ENCODE measurements at places on chromosomes 1 and 21.
A peak's percentile ranks its signal among the peaks of the same experiment; 100 is the strongest.

DNA sequence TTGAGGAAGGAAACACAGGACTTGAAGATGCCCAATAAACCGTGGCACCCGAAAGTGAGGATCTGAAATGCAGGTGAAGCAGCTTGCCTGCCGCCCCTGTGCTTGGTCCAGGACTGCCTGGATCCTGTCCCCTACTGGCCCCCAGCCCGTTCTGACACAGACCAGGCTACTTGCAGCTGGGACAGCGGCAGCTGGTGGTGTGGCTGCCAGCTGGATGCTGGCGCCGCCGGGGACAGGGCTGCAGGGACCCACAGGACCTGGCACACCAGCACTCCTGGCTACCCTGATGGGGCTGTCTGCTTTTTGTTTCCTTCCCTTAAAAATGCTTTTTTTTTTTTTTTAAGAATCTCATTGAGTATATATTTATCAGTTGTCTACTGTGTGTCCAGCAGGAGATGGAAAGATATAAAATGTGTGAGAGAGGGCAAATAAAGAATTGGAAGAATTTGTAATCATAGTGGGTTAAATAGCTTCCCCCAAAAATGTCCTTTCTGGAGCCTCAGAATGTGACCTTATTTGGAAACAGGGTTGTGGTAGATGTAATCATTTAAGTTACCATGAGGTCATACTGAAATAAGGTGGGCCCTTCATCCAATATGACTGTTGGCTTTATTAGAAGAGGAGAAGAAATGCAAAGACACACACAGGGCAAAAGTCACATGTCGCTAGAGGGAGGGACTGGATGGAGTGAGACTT, 165.6 kb downstream of the DSCAM start:
- DNase-seq = no peak

GRCh38 chr21:40118527-40118926, 251.3 kb downstream of the PCP4 start:
- DNase-seq = no peak

DNA sequence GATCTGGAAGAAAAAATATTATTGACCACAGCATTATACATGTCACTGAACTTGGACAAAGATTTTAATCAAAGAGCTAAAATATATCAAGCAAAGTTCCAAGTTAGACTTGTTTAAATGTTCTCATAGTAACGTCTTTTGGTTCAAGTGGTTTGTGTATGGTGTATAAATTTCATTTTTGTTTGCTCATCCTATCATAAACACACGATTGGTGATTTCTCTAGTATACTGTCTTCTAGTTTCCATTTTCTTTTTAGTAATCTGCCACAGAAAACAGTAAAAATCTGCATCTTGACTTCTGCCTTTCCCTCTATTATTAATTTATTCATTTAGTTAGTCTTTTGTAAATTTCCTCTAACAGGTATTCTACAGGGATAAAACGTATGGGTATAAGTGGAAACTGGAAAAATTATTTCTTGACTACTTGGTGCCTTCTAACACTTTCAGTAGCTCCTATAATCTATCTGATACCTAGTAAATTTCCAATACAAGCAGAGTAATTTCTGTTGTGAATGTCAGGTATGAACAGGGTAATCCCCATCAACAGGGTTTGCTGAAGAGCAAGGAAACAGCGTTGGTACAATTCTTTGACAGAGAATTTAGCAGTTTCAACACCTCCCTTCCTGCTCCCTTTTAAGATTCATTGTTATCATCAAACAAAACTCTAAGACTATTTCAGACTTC, 268.0 kb downstream of the PTPRC start:
- no peak for DNase-seq

DNA sequence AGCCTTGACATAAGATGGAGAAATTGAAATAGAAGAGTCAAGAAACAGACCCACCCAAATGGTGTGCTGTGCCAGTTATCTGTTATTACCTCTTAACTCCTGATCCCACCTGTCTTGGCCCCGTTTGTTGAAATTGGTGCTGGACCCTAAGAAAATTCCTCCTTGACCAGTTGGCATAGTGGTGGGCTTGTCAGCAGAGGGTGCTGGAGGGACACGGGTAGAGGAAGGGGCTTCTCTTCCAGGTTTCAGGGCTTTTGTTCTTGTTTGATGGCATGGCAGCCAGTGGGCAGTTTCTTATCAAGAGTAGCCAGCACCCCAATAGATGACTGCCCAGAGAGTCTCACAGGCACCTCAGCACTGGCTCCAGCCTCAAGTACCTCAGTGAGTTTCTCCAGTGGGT, 51.6 kb downstream of the PCBP3 start:
- no peak for DNase-seq

GRCh38 chr21:37259426-37259825, 7.7 kb downstream of the VPS26C start:
- no peak for DNase-seq

DNA sequence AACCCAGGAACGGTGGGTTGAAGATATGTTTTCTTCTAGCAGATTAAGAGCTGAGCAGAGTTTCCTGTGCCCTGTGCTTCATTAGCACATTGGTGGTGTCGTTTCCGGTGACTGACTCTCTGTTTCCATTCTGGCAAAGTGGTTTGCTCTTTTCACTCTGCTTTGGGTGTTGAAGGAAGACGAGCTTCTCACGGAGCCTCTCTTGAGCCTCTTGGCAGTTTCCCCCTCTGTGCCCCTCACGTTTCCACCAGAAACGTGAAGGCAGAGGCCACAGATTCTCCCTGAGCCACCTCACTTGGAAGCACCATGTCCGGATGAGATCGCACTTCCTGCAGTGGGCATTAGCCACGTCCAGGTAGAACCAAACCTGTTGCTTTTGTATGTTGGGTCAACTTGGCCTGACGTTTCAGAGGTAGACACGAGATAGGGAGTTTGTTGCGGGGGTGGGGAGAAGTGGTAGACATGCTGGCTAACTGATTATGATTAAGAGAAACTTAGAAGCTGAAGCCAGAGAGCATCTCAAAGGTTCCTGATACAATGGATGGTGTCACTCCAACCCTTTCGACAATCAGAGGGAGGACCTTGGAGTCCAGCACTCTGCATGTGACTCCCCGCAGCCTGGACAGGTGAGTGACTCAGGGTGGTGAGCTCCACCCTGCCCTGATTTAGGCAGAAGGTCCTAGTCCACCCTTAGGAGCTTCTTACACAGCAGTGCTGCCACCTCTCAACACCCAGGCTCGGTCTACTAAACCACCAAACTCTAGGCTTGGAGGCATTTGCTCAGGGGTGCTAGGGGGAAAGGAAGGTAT, at the start of gene LAX1:
LAX1 (plus strand) TSS at position 155 of the 809 bp plus-strand sequence; CDS start at position 538, 383 bp downstream.
- DNase-seq = no peak

DNA sequence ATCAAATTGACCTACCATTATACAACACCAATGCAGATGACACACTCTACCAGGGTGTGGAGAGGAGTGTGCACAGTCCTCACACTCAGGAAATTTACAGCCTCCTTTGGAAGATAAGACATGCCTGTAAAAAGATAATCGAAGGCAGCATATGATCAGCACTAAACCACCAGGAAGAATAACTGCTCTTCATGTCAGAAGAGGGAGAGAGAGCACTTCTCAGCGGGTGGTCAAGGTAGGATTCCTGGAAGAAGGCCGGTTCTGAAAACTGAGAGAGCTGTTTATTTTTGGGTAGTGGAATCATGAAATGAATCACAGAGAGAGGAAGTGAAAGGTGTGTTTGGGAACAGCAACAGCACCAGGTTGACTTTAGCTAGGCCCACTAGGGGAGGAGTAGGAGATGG, 14.0 kb upstream of the ZNF697 start:
- DNase-seq = no peak

GRCh38 chr1:167689567-167689920, 32.2 kb upstream of the MPZL1 start:
- no peak for DNase-seq

- DNase-seq = no peak
Observed at GRCh38 chr21:43654806-43655489, 4.3 kb downstream of the HSF2BP start.

- DNase-seq = no peak
Observed at GRCh38 chr21:26195708-26196107, 25.1 kb upstream of the APP start.

DNA sequence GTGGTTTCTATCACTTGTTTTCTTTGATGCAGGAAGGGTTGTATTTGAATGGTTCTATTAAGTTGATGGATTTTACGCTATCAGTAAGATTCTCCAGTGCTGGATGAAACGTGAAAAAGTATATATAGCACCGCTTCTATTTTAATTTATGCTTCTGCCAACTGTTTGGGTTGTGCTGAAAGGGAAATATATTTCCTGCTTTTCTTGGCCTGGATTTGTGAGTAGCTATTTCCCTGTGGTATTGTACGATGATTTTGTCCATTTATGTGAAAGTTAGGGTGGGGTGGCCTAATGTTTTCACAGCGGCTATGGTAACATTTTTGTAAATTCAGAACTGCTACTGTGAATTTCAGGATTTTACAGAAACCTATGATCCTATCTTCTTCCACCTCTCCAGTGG, 322 bp downstream of the C1orf162 start:
- no peak for DNase-seq

GRCh38 chr21:36203603-36203889, 46.9 kb downstream of the DOP1B start:
- DNase-seq = no peak

DNA sequence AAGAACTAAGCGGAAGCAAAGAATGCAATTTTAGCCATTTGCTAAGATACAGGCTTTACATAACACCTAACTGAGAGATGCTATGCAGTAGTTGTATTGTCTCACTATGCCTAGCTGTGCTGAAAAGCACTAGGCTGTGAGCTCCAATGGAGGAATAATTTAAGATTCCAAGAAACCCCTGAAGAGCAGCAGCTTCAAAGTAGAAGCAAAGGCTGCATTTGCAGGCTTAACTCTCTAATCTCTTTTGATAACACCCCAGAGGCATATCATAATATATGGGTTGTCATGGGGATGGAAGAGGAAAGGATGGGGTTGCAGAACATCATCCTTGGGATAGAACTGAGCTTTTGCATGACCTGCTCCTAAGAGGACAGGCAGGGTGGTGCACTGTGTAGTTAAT, 102.0 kb downstream of the ERG start:
- DNase-seq = no peak

- DNase-seq = no peak
Observed at GRCh38 chr21:17257784-17258183, 255.1 kb upstream of the CXADR start.

GRCh38 chr1:27237112-27237511, 2.7 kb downstream of the WDTC1 start:
- no peak for DNase-seq

DNA sequence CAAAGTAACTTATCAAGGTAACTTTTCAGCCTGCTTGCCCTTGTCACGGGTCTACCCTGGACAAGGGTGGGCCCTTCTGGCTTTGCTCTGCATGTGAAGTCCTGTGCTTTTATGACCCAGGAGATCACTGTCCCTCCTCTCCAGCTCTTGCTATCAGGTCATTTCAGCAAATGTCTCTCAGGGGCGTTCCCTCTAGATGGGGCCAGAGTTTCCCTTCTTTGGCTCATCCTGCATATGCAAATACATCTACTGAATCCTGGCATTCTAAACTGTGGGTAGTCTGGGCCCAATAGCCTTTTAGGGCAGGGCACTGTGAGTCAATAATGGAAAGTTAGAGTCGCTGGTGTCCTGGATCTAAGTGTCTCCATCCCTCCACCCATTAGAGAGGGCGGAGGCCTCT, 366.9 kb upstream of the USP24 start:
- no peak for DNase-seq

- no peak for DNase-seq
Observed at GRCh38 chr1:65467536-65467935, 47.1 kb downstream of the LEPR start.

DNA sequence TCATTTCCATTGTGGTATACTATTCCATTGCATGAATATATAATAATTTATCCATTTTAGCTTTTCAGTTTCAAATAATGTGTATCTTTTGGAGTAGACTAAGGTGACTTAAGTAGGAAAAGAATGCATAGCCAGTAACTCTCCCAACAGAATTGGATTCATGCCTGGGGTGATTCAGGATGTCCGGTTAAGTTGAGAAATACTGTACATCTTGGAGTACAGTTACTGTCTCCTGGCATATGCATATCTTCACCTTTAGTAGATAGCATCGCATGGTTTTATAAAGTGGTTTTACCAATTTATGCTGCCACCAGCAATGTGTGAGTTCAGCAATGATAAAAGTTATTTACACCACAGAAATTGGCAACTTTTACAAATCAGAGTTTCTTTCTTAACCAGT, 18.6 kb upstream of the SLC6A9 start:
- DNase-seq = peak; percentile 91

DNA sequence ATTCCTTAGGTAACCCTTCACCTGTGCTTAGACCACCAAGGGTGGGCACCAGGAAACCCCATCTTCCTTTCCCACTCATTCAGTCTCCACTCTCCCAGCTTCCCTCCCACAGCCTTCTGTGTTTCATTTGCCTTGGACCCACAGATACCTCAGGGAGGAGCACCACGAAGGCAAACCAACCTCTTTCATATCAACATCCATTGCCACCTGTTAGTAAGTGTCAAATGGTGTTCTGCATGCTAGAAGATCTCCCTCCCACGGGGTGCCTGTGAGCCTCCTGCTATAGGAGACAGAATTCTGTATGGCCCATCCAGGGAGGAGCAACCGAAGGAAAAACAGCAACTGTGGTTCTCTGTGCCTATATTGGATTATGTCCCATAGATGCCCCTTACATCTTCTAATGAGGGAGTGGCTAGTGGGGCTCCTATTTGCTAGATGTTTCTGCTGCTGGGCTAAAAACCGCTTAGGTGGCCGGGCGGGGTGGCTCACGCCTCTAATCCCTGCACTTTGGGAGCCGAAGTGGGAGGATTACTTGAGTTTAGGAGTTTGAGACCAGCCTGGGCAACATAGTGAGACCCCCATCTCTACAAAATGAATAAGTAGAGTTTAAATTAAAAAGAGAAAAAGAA, 25.6 kb upstream of the SCCPDH start:
- no peak for DNase-seq

- no peak for DNase-seq
Observed at GRCh38 chr1:1784933-1785332, 6.7 kb upstream of the NADK start.

DNA sequence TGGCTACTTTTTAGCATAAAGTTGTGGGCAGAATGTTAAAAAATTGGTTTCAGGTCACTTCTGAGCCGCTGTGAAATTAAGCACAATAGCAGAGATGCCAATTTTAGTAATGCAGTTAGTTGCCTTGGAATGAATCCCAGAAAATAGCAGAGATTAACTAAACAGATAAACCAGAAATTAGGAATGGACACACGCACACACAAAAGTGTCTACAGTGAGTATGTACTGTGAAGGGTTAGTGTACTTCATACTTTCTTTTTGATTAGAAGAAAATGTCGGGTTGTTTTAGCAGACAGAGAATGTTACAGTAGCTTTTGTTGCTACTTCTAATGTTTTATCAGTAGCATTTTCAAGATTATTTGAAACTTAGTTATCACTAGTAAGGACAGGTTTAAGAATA, 106.7 kb downstream of the LEPR start:
- peak; percentile 46 for DNase-seq

GRCh38 chr1:64675718-64676345, 69.0 kb upstream of the RAVER2 start:
- no peak for DNase-seq

All from AG04449 (cell line).